ENCODE measurements at places on chromosomes 12 and 14. TPM values are rescaled to one million over a fixed set of nuclear protein-coding genes. Genes with fewer than 3 reads are reported as not detected.
A peak's percentile ranks its signal among the peaks of the same experiment; 100 is the strongest.

- no peak for DNase-seq
- H3K36me3 ChIP-seq = no peaks in the 10 kb centered on the region
- H3K27me3 ChIP-seq = peaks cover 6% of the 10 kb centered on the region
- H3K4me3 ChIP-seq = no peak overlapping the region
- H3K4me1 ChIP-seq = no peaks in the 10 kb centered on the region
- H3K27ac ChIP-seq = no peak overlapping the region
These were observed 709.4 kb upstream of the MDGA2 start for GRCh38 chr14:48384821-48385220.

GRCh38 chr12:27578689-27579372, 54.8 kb downstream of the PPFIBP1 start:
- no peaks in the 10 kb centered on the region for H3K27me3 ChIP-seq
- H3K36me3 ChIP-seq = no peaks in the 10 kb centered on the region
- H3K27ac ChIP-seq = no peak overlapping the region
- H3K4me1 ChIP-seq = peaks cover 6% of the 10 kb centered on the region

- no peak overlapping the region for H3K4me3 ChIP-seq
- no peak for DNase-seq
- H3K36me3 ChIP-seq = no peaks in the 10 kb centered on the region
- H3K27me3 ChIP-seq = no peaks in the 10 kb centered on the region
These were observed 641.1 kb upstream of the TBX3 start for GRCh38 chr12:115324949-115325593.

- peak overlapping the region; percentile 5 for H3K4me3 ChIP-seq
- peak overlapping the region; percentile 84 for H3K27ac ChIP-seq
- no peaks in the 10 kb centered on the region for H3K27me3 ChIP-seq
- DNase-seq = no peak
- H3K4me1 ChIP-seq = peaks cover 5% of the 10 kb centered on the region
These were observed 6.7 kb upstream of the LMO3 start for GRCh38 chr12:16612647-16613046.

DNA sequence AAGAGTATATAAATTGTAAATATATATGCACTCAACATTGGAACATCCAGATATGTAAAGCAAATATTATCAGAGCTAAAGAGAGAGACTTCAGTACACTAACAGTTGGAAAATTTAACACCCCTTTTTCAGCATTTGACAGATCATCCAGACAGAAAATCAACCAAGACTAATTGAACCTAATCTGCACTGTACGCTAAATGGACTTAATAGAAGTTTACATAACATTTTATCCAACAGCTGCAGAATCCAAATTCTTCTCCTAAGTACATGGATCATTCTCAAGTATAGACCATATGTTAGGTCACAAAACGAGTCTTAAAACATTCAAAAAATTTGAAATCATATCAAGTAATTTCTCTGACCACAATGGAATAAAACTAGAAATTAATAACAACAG, 229.1 kb upstream of the CLEC14A start:
- H3K27ac ChIP-seq = no peak overlapping the region
- H3K4me1 ChIP-seq = no peaks in the 10 kb centered on the region
- no peak for DNase-seq
- no peak overlapping the region for H3K4me3 ChIP-seq

DNA sequence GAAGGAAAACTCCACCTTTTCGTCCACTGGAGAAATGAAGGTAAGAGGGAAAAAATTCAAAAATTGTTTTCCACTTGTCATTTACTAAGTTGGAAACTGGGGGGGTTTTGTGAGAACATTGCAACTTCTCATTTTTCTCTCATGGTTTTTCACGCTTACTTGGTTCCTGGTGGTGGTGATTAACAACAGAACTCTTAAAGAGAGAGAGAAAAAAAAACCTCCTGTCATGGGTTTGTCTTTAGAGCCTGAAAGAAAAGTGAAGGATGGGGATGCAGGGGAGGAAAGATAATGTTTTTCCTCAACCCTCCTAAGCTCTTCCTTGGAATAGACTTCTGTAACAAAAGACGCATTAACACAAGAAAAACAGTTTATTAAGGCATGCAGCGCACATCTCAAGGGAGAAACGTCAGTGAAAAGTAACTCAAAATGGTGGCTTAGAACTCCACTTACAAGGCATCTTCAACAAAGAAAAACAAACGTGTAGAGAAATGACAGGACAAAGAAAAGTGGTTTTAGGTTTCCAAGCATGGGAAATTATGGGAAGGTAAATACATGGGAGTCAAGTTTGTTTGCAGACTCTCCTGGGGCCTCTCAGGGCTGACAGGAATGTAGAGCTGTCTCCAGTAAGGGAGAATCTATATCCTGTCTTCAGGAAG, 81.9 kb upstream of the ATF7IP start:
- no peaks in the 10 kb centered on the region for H3K36me3 ChIP-seq
- no peaks in the 10 kb centered on the region for H3K4me1 ChIP-seq
- DNase-seq = no peak
- no peaks in the 10 kb centered on the region for H3K27me3 ChIP-seq
- no peak overlapping the region for H3K4me3 ChIP-seq

DNA sequence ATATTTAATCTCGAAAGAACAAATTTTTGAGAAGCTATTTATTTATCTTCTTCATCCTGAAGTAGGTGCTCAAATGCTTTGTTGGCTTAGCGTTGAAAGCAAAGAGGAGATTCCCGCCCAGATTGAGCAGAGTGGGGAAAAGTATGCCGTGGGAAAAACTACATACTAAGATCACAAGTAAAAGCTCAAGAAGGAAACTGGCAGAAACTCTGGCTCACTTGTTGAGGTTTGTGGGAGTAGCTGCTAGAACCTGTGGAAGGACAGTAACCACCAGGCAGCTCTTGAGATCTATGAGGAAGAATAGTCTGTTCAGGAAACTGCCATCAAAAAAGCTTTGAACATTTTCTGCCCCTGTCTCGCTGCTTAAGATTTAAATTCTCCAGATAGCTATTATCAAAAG, 3.9 kb downstream of the MYRFL start:
- H3K36me3 ChIP-seq = no peaks in the 10 kb centered on the region
- H3K27me3 ChIP-seq = no peaks in the 10 kb centered on the region
- no peaks in the 10 kb centered on the region for H3K4me1 ChIP-seq
- no peak overlapping the region for H3K27ac ChIP-seq

DNA sequence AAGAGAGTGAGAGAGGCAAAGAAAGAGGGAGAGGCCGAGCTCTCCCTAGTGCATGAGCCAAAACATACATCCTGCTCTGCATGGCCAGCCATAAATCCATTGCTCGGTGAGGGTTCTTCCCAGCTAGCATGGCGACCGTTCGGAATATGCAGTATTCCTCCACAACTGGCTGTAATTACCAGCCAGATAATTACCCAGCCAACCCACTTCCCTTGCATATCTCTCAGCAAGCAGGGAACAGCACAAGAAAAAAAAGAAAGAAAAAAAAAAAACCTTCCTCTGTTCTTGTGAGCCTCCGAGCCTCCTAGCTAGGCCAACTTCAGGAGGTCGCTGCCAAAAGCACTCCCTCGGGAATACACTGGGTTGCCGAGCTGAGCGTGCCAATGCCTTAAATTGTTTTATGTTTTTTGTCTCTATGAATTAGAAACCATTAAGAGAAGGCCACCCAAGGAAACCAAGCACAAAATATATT, 567.9 kb downstream of the MED13L start:
- DNase-seq = no peak
- H3K27ac ChIP-seq = no peak overlapping the region
- H3K4me1 ChIP-seq = no peaks in the 10 kb centered on the region

GRCh38 chr14:52269982-52270381, 2.5 kb downstream of the PTGDR start:
- no peak overlapping the region for H3K27ac ChIP-seq
- no peaks in the 10 kb centered on the region for H3K27me3 ChIP-seq
- H3K36me3 ChIP-seq = no peaks in the 10 kb centered on the region
- no peak for DNase-seq
- no peak overlapping the region for H3K4me3 ChIP-seq

GRCh38 chr14:64444984-64445845, 20.1 kb upstream of the AKAP5 start:
- DNase-seq = no peak
- H3K27me3 ChIP-seq = no peaks in the 10 kb centered on the region
- no peaks in the 10 kb centered on the region for H3K4me1 ChIP-seq
- H3K36me3 ChIP-seq = peaks cover 2% of the 10 kb centered on the region
- no peak overlapping the region for H3K4me3 ChIP-seq
- H3K27ac ChIP-seq = no peak overlapping the region

DNA sequence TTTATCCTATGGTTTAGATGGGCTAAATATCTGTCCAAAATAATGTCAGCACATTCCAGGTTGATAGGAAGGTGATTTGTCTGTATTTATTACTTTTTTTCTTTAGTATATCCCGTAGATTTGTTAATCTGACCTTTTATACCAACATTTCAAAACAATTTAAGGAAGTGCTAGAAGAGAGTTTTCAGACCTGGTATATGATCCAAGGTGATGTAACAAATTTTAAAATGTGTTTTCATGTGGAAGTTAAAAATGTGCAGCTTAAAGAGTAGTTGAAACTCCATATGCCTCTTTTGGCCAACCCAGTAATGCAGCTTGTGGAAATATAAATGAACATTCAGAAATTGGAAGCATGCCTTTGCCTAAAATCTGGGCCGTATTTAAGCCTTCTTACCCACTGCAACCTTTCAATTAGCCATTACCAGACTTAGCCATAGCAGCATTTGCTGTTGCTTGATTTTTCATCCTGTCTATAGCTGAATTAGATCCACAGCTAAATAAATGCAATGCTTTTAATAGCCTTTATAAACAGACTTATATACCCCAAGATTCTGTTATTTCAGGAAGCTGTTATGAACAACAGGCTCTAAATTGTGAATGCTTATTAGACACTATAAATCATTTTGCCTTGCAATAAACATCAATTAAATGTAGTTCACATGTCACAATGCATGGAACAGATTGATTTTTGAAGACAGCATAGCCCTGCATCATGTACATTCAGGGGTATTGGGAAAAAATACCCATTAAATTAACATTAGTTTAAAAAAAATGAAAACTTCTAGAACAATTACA, 271.2 kb downstream of the PDZRN4 start:
- H3K4me1 ChIP-seq = no peaks in the 10 kb centered on the region
- no peak for DNase-seq
- H3K4me3 ChIP-seq = no peak overlapping the region
- H3K36me3 ChIP-seq = no peaks in the 10 kb centered on the region

DNA sequence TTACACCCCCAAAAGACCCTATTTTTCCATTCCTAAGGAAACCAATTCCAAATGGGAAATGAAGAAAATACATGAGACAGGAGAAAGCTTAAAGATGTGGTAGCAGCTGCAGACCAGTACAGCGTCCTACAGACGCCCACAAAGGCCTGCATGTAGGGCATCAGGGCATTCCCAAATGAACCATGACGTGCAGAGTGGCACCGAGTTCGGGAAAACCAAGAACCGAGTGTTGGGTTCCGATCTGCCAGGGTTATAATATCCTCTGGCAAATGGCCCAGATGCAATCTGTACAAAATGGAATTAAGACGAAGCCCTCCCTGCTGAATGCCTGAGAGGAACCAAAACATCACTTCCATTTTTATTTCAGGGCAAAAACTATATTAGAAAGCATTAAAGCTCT, 34.4 kb upstream of the SELPLG start:
- no peaks in the 10 kb centered on the region for H3K36me3 ChIP-seq

DNA sequence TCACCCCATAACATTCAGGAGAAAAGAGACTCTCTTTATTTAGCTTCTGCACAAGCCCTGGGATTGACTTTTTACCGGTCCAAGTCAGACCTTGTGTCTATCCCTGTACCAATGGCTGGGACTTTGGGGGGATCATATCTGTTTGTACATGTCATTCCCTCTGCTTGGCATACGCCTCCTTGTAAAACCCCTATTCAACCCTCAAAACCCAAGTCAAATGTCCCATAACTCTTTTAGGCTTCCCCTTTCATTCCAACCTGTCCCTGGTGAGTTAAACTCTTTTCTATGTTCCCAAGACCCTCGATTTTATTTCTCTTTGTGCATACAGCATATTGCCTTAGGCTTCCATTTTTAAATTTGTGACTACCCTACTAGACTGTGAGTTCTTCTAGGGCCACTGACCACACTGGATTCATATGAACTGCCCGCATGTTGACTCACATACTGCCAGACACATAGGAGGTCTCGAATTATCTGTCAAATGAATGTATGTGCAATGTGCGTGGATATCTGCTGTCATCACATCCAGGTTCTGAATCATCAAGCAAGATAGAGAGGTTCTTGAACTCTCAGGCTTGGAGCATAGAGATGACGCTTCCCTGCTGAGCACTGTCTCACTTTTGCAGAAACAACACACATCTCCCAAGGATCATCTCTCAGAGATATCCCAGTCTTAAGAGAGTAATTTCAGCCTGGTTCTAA, 548.6 kb upstream of the TBX3 start:
- no peaks in the 10 kb centered on the region for H3K36me3 ChIP-seq
- no peak for DNase-seq
- no peak overlapping the region for H3K27ac ChIP-seq
- no peaks in the 10 kb centered on the region for H3K27me3 ChIP-seq
- H3K4me1 ChIP-seq = no peaks in the 10 kb centered on the region
- H3K4me3 ChIP-seq = no peak overlapping the region

- H3K4me3 ChIP-seq = no peak overlapping the region
- no peaks in the 10 kb centered on the region for H3K36me3 ChIP-seq
These were observed 111.0 kb upstream of the HIF1A start for GRCh38 chr14:61584331-61584741.

DNA sequence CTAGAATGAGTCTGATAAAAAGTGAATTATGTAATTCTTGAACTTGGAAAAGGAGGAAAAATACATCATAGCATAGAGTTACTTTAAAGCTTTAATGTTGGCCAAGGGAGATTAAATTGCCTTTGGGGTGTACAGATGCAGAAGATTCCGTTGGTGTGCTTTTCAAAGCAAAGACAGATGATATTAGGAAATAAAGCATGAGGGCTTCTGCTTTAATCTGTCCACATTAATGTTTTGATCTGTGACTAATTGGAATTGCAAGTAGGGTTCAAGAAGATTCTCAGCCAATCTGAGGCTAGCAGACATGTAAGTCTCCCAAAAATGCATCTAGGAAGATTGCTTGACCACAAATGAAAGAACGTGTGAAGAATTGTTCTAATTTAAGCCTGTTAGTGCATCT, 35.2 kb downstream of the LGR5 start:
- H3K4me3 ChIP-seq = no peak overlapping the region
- DNase-seq = no peak
- H3K36me3 ChIP-seq = no peaks in the 10 kb centered on the region
- H3K4me1 ChIP-seq = no peaks in the 10 kb centered on the region
- no peaks in the 10 kb centered on the region for H3K27me3 ChIP-seq

DNA sequence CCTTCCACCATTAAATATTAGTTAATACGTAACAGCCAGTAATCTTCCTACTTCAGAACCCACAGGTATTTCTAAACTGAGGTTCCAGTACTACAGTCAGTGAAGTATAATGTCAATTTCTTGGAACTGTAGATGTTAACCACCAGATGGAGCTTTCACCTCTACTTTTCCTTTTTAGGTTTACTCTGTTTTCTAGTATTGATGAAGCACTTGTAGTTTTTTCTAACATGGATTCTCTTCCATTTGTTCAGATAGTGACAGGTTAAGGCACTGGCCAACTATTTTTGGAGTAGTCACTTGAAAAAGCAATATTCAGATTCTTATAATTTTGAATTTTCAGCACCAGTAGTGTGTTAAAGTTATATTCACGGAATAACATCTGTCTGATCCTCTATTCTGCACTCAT, 4.6 kb upstream of the SEC23A start:
- H3K27me3 ChIP-seq = no peaks in the 10 kb centered on the region
- H3K36me3 ChIP-seq = no peaks in the 10 kb centered on the region
- H3K4me3 ChIP-seq = no peak overlapping the region
- DNase-seq = no peak
- peaks cover 8% of the 10 kb centered on the region for H3K4me1 ChIP-seq

GRCh38 chr12:112046003-112046402, 32.8 kb downstream of the ERP29 start:
- H3K27me3 ChIP-seq = no peaks in the 10 kb centered on the region
- H3K4me3 ChIP-seq = no peak overlapping the region
- H3K36me3 ChIP-seq = peaks cover 68% of the 10 kb centered on the region
- H3K27ac ChIP-seq = no peak overlapping the region
- no peaks in the 10 kb centered on the region for H3K4me1 ChIP-seq

The POTEG gene
- not detected for polyA plus RNA-seq

The OLR1 gene
- polyA plus RNA-seq = 0.80 TPM

The FOXA1 gene
- polyA plus RNA-seq = 0.15 TPM

The RARG gene
- 11.7 TPM for polyA plus RNA-seq

Measured in pancreas (tissue), 10 donors.